D341Med (cell line): ENCODE measurements at places on chromosomes 6 and 20.

- DNase-seq: no peak
Measured at GRCh38 chr6:9621276-9621675, 793.6 kb downstream of the TFAP2A start.

DNA sequence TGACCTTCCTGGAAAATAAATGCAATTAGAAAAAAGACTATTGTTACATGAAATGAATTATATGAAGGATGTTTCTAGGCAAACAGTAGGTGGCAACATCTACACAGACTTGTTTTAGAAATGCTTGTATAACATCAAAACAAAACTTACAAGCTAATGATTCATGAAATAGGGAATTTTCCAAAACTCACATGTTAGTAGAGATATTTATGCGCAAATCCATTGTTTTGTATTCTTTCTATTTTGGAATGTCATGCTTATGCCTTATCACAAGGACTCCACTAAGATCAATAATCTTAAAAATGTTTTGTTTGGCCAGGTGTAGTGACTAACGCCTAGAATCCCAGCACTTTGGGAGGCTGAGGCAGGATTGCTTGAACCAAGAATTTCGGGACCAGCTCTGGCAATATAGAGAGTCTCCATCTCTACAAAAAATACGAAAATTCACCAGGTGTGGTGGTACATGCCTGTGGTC is 32.3 kb upstream of the LGSN start:
- no peak for DNase-seq

DNA sequence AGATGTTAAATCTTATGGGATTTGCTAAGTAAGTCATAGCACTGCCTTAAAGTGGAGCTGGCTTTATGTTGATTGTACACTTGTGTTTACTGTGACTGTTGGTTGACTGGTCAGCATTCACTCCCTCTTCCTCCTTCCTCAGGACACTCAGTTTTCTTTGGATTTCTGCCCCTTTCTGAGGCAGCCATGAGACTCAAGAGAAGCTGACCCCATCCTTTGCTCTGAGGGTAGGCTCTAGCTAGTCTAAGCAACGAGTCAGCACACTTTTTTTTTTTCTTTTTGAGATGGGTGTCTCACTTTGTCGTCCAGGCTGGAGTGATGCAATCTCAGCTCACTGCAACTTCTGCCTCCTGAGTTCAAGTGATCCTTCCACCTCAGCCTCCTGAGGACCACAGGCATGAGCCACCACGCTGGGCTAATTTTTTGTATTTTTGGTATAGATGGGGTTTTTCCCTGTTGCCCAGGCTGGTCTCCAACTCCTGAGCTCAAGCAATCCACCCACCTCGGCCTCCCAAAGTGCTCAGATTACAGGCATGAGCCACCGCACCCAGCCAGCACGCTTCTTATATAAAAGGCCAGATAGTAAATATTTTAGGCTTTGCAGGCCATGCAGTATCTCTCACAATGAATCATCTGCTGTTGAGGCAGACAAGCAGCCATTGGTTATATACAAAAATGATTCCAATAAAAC is 191.4 kb downstream of the NFATC2 start:
- DNase-seq: no peak

- DNase-seq: no peak
Measured at GRCh38 chr6:35185971-35186370, 27.8 kb upstream of the SCUBE3 start.

GRCh38 chr20:32535316-32535952 is 49.7 kb downstream of the NOL4L start:
- no peak for DNase-seq

- DNase-seq: no peak
Measured at GRCh38 chr6:40733290-40733689, 146.1 kb upstream of the LRFN2 start.
